NCI-H146 (cell line): ENCODE measurements at places on chromosomes 7 and 10.

DNA sequence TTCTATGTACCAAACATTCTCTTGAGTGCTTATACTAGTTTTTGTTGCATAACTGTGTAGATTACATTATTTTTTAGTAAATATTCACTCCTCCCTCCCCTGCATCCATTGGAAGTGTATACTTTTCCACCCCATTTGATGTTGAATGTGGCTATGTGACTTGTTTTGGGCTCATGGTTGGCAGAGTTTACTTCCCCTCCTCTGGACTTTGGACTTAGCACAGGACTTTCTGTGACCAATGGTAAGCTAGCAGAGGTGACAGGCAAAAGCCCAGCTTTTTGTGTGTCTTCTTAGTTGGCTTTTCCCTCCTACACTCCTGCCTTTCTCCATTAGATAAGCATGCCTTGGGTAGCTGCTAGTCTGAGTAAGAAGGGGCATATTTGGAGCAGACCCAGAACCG lies 353.9 kb downstream of the HPSE2 start:
- no peak for DNase-seq

DNA sequence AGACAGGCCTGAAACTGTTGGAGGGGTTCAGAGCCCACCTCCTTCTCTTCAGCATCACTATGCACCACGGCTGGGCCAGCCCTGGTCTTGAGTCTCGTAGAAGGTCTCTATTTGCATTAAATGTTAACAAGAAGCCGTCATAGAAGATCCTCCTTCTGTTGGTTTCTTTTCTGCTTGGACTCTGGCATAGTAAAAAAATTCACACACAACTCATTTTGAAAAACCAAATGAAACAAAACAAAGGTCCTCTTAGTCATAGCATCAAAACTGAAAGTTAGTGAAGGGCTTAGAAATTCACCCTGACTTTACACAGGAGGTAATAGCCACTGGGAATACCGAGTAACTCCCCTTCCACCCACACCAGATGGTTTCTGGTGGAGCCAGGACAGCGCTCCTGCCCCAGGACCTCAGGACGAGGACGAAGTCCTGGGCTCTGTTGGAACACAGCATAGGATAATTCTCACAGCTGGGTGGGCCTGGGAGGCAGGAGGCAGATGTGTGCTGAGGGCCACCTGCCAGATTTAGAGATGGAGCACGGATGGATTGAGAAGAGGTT lies 248.4 kb upstream of the KLF6 start:
- DNase-seq, result no peak

DNA sequence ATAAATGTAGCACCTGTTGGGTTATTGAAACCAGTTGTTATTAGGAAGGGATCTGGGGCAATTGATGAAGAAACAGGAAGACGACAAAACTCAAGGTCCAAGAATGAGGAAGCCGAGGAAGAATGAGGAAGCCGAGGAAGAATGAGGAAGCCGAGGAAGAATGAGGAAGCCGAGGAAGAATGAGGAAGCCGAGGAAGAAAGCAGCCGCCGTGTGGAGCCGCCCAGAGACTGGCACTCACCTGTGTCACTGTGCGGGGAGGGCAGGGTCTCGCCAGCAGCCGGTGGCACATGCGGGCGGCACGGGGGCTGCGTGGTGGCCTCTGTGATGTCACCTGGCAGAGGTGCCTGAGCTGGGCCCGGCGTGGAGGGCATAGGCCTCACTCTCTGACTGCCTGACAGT lies 71.1 kb upstream of the CFAP46 start:
- no peak for DNase-seq

DNA sequence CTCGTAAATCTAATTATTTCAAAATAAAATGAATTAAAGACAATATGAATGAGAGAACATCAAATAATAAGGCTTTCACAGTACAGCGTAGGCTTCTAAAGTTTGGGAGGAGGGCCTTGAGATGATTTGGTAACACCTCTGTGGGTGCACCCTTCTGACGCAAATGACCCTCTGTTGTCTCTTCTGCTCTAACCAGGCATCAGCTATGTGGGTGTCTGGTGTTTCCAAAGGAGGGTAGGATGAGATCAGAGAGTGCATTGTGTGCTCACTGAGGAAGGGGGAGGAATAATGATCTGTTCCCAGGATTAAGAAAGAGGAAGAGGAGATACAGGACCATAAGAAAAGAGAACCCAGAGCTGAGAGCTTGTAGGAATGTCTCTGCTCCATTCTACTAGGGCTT lies 420.4 kb downstream of the SDK1 start:
- DNase-seq, result no peak

- DNase-seq, result no peak
These were observed 174.7 kb upstream of the TCF7L2 start for GRCh38 chr10:112775381-112775780.
